ENCODE measurements at places on chromosomes 16 and 17. TPM values are rescaled to one million over a fixed set of nuclear protein-coding genes. Genes with fewer than 3 reads are reported as not detected.
A peak's percentile ranks its signal among the peaks of the same experiment; 100 is the strongest.

The ODAD4 gene
- 0.60 TPM for total RNA-seq

The CACNG1 gene
- total RNA-seq, result not detected

GRCh38 chr17:83200231-83200699, 120.9 kb downstream of the METRNL start:
- H3K36me3 ChIP-seq, result no peaks in the 10 kb centered on the region
- no peaks in the 10 kb centered on the region for H3K27me3 ChIP-seq
- H3K27ac ChIP-seq, result no peak overlapping the region
- H3K4me3 ChIP-seq, result no peak overlapping the region

GRCh38 chr16:88936556-88937205, 40.3 kb downstream of the CBFA2T3 start:
- H3K27ac ChIP-seq, result no peak overlapping the region
- H3K4me3 ChIP-seq, result no peak overlapping the region
- no peaks in the 10 kb centered on the region for H3K4me1 ChIP-seq
- H3K36me3 ChIP-seq, result no peaks in the 10 kb centered on the region

- no peak overlapping the region for H3K4me3 ChIP-seq
- peak; percentile 0 for DNase-seq
- H3K27ac ChIP-seq, result no peak overlapping the region
- no peaks in the 10 kb centered on the region for H3K27me3 ChIP-seq
- H3K36me3 ChIP-seq, result no peaks in the 10 kb centered on the region
Observed at GRCh38 chr17:41254861-41255260, 323 bp upstream of the KRTAP9-9 start.

- no peak overlapping the region for H3K4me3 ChIP-seq
- DNase-seq, result no peak
- H3K36me3 ChIP-seq, result peaks cover 12% of the 10 kb centered on the region
- no peak overlapping the region for H3K27ac ChIP-seq
- no peaks in the 10 kb centered on the region for H3K27me3 ChIP-seq
- H3K4me1 ChIP-seq, result peaks cover 8% of the 10 kb centered on the region
Observed at GRCh38 chr17:17491031-17491471, 5.1 kb downstream of the RASD1 start.

DNA sequence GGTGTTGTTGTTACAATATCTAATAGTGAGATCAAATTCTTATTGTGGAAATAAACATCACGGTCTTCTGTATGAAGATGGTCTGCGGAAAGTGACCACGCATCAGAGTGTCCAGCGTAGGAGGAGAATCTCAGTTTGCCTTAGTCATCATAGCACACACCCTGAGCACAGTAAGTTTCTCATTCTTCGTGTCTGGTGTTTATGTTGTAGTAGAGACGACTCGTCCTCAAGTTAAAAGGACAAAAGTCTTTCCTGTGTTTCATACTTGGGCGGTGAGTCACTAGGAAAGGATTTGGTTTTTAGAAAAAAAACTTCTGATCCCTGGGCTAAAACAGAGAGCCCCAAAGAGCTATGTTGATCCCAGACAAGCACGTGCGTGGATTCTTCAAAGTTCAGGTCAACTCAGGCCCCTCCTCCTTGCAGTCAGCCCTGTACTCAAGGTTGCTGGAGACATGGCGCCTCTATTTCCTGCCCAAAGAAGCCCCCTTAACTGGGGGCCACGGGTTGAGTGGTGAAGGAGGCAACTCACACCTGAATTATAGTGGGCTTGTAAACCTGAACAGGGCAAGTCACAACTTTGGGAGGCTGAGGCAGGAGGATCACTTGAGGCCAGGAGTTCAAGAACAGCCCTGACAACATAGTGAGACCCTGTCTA, 170.4 kb downstream of the ZFHX3 start:
- peaks cover 31% of the 10 kb centered on the region for H3K4me1 ChIP-seq
- peak overlapping the region; percentile 92 for H3K27ac ChIP-seq
- H3K4me3 ChIP-seq, result no peak overlapping the region
- no peaks in the 10 kb centered on the region for H3K27me3 ChIP-seq
- no peaks in the 10 kb centered on the region for H3K36me3 ChIP-seq

All from endothelial cell of umbilical vein (primary cell).